ENCODE measurements at places on chromosomes 3 and 15.

DNA sequence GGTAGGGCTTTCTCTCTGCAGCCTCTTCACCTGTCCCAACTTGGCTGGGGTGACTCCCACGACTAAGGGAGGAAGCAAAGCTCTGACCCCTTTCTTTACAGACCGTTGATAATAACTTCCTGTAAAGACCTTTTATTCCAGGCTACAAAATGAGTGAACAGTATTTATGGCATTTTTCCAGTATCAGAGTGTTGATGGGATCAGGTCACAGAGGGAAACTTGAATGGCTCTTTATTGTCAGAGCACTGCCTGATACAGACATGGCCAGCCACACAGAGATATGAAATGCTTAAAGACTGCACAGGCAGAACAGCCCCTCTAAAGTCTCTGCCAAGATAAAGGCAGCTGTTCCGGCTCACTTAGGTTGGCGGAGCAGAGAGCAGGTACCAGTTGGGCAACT, 1033.9 kb upstream of the NR2F2 start:
- no peak for DNase-seq

GRCh38 chr15:90530250-90531051, 728 bp downstream of the CRTC3 start:
- DNase-seq: peak; percentile 27

DNA sequence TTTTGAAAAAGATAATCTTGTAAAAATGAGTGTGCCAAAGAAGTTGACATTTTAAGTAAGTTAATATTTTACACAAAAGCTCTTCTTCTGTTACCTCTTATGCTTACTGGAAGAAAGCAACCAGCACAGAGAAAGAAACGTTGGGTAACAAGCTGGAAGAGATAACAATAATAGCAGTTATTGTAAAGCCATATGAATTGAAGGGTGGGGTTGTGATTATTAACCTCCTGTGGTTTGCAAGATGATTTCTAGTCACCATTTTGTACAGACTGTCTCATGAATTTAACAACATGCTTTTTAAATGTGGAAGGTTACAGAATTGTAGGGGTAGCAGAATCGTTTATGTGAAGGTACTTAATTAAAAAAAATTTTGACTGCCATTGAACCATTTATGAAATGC, 9.2 kb downstream of the RAP2B start:
- DNase-seq: no peak

GRCh38 chr3:61828184-61828874, 267.0 kb downstream of the PTPRG start:
- no peak for DNase-seq

DNA sequence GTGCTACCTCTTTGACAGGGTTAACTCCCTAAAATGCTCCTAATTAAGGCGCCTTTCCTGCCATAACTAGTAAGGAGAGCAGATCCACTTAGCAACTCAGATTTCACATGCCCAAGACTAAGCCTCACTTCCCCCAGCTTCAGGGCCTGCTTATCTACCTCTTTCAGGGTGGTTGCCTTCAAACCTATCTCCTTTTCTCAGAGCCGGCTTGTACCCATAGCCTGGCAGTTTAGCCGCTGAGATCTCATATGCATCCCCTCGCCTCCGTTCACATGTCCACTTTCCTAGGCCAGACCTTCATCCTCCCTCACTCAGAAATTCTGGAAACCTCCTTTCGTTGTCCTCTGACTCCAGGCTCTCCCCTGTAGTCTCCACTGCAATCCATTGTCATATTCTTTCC, 1.0 kb upstream of the FSTL1 start:
- DNase-seq: no peak

GRCh38 chr15:72503147-72503546, 29.0 kb downstream of the ARIH1 start:
- DNase-seq: peak; percentile 11

- no peak for DNase-seq
These were observed 46.3 kb upstream of the ACKR4 start for GRCh38 chr3:132550579-132551305.
